ENCODE measurements at places on chromosomes 16 and 17.

- no peak for DNase-seq
Observed at GRCh38 chr16:58039829-58040495, 14.4 kb downstream of the MMP15 start.

GRCh38 chr16:2973605-2974318, 4.6 kb downstream of the PAQR4 start:
- DNase-seq: no peak

GRCh38 chr17:8153525-8153956, 1.3 kb upstream of the PER1 start:
- no peak for DNase-seq

GRCh38 chr17:45942284-45942683, 47.9 kb downstream of the MAPT start:
- no peak for DNase-seq

DNA sequence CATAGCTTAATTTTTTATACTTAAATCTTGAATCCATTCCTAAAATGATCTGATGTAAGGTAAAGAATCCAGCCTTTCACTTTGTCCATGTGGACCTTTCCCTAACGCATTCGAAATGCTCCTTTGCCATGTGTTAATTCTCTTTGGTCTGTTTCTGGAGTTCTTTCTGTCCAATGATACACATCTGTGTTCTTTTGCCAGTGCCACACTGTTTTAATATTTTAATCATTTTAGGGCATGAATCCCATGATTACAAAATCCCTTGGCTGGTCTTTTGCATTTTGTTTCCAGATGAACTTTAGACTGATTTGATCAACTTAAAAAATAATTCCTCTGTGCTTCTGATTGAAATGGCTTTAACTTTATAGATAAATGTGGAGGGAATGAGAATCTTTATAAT, 74.1 kb downstream of the NTN1 start:
- no peak for DNase-seq

- DNase-seq: no peak
Observed at GRCh38 chr17:34499576-34499975, 79.8 kb upstream of the TMEM132E start.

DNA sequence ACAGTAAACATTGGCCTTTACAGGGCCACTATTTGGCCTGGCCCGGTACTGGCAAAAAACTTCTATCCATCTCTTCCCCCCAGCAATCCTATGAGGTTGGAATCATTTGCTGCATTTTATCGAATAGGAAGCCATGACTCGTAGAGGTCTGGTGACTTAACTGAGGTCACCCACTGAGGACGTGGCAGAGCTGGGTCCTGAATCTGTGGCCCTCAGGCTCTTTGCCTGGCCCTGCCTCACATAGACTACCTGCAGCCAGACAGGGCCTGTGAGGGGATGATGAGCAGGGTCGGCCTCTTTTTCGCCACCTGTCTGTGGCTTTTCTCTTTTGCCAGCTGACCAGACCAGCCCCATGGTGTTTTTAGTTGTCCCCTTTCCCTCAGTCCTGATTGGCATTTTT, 1.9 kb downstream of the PPP4C start:
- DNase-seq: no peak

- DNase-seq: no peak
Observed at GRCh38 chr16:4257646-4258556, 14.9 kb downstream of the TFAP4 start.

- DNase-seq: no peak
Observed at GRCh38 chr16:57401943-57402640, 2.5 kb upstream of the CCL17 start.

DNA sequence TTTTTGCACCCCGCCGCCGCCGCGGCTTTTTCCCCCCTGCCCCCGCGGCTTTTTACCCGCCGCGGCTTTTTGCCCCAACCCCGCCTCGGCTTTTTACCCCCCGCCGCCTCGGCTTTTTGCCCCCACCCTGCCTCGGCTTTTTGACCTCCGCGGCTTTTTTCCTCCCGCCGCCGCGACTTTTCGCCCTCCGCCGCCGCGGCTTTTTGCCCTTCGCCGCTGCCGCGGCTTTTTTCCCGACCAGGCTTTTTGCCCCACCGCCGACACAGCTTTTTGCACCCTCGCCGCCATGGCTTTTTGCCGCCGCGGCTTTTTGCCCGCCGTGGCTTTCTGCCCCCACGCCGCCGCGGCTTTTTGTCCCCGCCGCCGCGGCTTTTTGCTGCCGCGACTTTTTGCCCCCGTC, 137.0 kb upstream of the TP53TG3D start:
- DNase-seq: no peak

DNA sequence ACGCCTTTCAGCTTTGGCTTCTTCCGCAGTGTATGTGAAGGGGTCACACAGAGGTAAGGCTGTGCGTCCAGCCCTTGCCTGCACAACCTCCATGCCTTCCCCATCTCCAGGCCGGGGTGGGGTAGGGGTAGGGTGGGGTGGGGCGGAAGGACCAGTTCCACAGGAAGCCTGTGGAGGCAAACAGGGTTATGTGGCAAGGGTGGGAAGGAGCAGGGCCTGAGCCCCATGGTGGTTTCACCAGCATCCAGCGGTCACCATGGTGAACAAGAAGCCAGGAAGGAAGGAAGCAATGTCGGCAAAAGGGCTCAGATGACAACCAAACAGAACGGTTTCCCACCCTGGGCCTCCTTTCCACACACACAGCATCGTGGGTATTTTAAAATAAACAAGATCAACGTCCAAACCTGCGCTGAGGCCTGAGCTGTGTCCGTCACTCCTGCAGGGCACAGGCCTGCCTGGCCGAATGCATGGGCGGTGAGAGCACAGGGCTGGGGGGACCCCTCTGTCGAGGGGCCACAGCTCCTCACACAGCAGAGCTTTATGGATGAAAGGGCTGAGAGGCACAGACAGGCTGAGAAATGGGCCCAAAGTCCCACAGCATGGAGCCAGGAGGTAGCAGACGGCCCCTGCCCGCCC, 80.5 kb downstream of the ZNF778 start:
- DNase-seq: no peak

- DNase-seq: no peak
Observed at GRCh38 chr17:4836221-4836620, 3.1 kb downstream of the MINK1 start.

DNA sequence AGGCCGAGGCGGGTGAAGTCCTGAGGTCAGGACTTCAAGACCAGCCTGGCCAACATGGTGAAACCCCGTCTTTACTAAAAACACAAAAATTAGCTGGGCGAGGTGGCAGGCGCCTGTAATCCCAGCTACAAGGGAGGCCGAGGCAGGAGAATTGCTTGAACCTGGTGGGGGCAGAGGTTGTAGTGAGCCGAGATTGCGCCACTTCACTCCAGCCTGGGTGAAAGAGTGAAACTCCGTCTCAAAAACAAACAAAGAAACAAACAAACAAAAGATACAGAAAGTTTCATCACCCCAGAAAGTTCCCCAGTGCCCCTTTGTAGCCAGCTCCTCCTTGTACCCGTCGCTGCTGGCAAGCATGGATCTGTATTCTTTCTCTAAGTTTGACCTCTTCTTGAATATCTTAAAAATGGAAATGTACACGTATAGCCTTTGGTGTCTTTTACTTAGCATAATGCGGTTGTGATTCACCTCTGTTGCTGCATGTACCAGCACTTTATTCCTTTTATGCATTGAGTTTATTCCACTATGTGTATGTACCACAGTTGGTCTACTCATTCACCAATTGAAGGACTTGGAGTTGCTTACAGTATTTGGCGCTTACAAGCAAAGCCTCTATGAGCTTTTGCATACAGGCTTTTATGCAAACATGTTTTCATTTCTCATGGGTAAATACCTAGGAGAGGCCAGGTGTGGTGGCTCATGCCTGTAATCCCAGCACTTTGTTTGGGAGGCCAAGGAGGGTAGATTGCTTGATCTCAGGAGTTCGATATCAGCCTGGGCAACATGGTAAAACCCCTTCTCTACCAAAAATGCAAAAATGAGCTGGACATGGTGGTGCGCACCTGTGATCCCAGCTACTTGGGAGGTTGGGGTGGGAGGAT, 87.5 kb upstream of the CLEC18A start:
- no peak for DNase-seq

DNA sequence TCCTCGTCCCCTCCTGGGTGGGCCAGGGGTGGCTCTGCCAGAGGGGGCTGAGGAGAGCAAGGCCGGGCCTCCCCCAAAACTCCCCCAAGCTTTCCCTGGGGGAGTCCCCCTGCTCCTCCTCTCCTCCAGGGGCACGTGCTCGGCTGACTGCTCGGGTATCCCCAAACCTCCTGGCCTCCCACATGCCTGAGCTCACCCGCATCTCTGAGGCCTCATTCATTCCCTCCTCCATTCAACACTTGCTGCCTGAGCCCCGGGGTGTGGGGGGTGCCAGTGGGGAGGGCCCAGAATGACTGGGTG, 83.1 kb downstream of the RTN4RL1 start:
- DNase-seq: no peak

GRCh38 chr17:28427371-28427770, 21.4 kb upstream of the SLC46A1 start:
- DNase-seq: no peak

DNA sequence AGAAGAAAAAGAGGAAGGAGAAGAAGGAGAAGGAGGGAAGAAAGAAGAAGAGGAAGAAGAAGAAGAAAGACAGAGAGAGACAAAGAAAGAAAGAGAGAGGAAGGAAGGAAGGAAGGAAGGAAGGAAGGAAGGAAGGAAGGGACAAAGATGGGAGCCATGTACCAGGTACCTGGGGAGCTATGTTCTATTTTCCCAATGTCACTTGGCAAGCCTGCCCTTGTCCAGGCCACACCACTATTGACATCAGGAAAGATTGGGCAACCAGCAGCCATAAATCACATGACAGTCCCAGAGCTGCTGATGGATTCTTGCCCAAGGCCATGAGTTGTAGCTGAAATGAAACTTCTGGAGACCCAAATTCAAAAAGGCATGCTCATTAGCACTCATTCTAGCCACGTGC, 2.7 kb upstream of the CES1 start:
- DNase-seq: no peak

- DNase-seq: no peak
Observed at GRCh38 chr16:14199624-14200023, 128.5 kb downstream of the MRTFB start.

- DNase-seq: no peak
Observed at GRCh38 chr17:17043461-17044271, 1.4 kb downstream of the MPRIP start.

DNA sequence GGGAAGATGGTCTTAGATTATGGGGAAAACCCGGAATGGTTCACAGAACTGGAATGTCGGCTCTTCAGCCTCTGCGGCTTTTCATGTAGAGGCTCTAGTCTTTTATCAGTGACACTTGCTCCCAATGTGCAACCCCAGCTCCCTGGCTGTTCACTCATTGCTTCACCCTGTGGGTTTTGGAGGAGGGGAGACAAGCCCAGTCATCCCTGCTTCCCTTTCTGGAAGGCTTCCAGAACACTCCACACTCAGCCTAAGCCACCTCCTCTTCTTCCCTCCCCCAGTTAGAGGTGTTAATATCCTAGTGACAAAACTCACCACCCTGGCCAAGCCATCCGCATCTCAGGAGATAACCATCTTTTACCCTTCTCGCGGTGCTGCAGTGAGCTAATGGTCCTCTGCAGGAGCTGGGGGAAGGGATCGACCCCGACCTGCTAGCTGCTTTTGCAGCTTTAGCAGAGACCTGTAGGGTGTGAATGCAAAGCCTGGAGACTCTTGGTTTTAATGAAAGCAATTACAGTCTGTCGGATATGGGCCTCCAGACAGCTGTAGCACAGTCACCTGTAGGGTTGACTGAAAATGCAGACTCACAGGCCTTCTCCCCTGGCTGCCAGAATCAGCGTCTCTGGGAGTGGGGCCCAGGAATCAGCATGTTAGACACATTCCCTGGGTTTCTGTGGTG, 24.3 kb upstream of the LASP1NB start:
- no peak for DNase-seq

GRCh38 chr17:74190154-74190553, 13.3 kb upstream of the RPL38 start:
- peak; percentile 44 for DNase-seq

GRCh38 chr17:30996486-30996885, 25.6 kb downstream of the RNF135 start:
- no peak for DNase-seq

DNA sequence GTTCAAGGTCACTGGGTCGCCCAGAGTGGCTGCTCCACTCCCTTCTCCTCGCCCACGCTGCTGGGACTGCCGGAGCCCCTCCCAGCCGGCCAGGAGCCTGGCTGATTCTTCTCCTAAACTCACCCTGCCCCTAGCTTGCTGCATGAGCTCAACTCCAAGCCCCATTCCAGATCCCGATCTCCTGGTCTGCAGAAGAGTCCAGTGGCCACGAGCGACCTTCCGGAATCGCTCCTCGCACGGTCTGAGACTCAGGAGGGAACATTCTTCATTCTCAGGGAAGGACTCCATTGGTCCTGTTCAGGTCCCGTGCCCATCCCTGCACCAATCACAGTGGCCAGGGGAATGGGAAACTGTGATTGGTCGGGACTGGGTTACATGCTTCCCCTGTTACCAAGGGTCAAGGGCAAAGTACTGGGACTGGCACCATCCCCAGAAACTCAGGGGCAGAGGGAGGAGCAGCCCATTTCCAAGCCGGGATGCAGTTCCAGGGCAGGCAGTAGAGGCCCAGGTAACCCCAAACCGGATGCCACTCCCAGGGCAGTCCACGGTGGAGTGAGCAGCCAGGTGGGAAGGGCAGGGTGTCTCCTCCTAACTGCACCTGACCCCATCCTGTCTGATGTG, 24.5 kb upstream of the CIBAR2 start:
- DNase-seq: no peak

GRCh38 chr16:53048139-53048915, 4.4 kb downstream of the CHD9NB start:
- no peak for DNase-seq

DNA sequence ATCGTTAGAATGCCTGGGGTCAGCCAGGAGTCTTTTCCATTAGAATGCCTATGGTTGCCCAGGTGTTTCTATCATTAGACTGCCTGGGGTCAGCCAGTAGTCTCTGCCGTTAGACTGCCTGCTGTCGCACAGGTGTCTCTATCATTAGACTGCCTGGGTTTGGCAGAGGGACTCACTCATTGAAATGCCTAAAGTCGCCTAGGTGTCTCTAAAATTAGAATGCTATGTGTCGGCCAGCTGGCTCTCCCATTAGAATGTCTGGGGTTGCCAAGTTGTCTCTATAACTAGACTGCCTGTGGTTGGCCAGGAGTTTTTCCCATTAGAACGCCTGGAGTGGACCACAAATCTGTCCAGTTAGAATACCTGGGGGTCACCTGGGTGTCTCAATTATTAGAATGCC, 2266.5 kb downstream of the TP53TG3F start:
- no peak for DNase-seq

- DNase-seq: no peak
Observed at GRCh38 chr16:49738832-49739231, 117.1 kb downstream of the ZNF423 start.
